ENCODE measurements at places on chromosomes 13 and 19.

DNA sequence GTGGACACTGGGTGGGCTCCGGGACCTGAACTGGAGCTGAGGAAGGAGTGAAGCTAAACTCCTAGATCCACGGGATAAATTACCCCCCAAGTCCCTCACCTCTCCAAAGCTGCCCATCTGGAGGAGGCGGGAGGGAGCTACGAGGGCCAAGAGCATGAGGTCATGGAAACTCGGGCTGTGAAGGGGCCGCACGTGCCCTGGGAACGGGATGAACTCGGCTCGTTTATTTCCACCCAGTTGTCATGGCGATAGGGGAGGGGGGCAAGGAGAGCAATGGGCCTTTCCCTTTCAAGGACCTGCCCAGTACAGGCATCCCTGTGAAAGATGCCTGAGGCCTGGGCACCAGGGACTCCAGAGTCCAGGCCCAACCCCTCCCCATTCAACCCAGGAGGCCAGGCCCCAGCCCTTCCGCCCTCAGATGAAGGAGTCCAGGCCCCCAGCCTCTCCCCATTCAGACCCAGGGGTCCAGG is 3.8 kb downstream of the PPP1R12C start:
- no peak for DNase-seq

DNA sequence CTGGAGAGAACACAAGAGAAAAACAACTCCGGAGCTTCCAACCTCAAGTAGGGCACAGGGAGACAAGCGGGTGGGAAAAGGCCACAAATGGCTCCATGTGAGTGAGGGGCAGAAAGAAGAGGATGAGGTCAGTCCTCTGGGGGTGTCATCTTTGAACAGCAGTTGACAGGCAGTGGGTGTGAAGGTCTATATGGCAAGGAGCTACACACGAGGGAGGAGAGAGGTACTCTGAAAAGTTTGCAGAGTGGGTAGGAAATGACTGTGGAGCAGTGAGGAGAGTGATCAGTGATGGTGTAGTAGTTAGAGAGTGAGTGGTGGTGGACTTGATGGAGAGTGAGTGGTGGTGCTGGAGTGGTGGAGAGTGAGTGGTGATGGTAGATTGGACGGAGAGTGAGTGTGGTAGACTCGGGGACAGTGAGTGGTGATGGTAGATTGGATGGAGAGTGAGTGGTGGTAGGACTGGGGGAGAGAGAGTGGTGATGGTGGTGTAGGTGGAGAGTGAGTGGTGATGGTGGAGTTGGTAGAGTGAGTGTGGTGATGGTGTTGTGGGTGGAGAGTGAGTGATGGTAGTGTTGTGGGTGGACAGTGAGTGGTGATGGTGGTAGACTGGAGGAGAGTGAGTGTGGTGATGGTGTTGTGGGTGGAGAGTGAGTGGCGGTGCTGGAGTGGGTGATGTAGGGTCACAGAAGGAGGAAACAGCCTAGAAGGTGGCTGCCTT is 4.0 kb downstream of the TFDP1 start:
- no peak for DNase-seq

DNA sequence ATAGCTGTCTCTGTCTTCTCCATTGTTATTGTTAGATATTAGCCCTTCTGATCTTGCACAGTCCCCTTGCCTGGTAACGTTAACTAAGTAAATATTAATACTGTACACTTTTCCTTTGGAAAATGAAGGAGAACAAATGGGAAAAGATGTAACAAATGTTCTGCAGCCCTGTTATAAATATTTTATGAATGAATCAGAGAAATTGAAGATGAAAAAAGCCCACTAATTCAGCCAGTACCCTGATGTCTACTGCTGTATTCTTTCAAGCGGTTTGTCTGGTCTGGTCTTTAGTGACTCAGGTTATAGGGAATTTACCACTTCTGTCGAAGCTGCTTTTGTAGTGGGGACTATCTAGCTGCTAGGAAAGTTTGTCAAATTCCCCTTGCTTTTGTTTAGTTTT is 121.0 kb downstream of the COG6 start:
- no peak for DNase-seq

DNA sequence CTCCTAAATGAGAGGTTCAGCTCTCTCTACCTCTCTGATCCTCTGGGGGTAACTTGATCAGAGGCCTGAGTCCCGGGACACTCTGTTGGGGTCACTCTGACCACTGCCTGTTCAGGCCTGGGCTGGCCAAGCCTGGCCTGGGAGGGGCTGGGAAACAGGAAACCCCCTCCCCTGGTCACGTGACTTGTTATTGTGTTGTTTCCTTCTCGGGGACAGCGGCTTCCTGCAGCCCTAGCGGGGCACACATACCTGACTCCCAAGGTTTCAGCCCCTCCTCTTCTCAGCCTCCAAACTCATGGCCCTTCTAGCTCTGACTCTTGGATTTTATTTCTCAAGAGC is at the start of gene USHBP1:
USHBP1 (minus strand) TSS at position 105 of the 339 bp plus-strand sequence. CDS start 446 bp downstream, outside the sequence.
- no peak for DNase-seq

- no peak for DNase-seq
Observed at GRCh38 chr19:7554565-7554964, 19.0 kb downstream of the PNPLA6 start.

- DNase-seq = no peak
Observed at GRCh38 chr13:26867451-26868091, 107.0 kb upstream of the GPR12 start.

- DNase-seq = no peak
Observed at GRCh38 chr19:42068756-42069571, 1.0 kb downstream of the GRIK5 start.

DNA sequence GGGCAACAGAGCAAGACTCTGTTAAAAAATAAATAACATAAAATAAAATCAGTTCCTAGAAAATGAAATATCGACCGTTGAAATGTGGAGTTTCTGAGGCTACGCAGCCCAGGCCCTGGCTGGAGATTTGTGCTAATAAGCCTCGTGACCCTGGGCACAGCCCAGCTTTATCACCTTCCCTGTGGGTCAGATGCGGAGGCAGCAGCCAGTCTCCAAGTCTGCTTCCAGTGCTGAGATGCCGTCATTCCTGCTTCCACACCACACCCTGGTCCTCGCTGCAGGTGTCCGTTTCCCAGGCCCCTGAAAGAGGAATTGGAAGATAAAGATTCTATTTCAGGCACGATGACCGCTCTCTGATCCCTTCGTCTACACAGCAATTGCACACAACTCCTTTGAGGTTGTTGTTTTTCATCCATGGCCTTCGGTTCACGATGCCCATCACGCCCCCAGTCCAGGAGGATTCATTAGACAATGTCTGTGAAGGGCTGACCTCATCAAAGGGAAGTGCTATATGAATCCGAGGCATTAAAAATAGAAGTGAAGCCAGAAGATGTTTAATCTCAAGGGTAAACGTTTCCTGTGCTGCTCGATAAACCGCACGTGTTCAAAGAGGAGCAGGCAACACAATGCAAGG is 48.3 kb upstream of the ATP11A start:
- no peak for DNase-seq

DNA sequence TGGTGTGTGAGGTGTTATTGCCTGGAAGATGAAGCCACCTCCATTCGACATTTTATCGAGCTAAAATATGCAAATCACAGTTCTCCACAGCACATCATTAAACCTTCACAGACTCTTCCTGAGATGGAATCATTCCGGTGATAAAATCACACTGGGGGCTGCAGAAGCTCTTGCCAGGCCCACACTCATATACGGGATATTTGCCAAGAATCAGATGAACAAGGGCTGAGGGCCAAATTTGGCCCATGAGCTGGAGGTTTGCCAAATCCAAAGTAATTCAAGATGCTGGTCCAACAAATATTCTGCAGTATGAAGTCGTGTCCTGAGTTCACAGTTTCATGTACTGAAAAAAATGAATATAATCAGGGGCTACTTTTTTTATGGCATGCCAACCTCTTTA is 16.7 kb upstream of the RXFP2 start:
- no peak for DNase-seq

GRCh38 chr19:15155296-15155695 is 45.5 kb downstream of the NOTCH3 start:
- DNase-seq = no peak

All from Panc1 (cell line).